ENCODE measurements at places on chromosomes 4 and X. TPM values are rescaled to one million over a fixed set of nuclear protein-coding genes. Genes with fewer than 3 reads are reported as not detected.

TMSB15B gene
- 23.8 TPM for polyA plus RNA-seq

CSAG2 gene
- polyA plus RNA-seq: not detected

TENM3 gene
- polyA plus RNA-seq: 4.6 TPM

SPANXN4 gene
- polyA plus RNA-seq: not detected

TEX13B gene
- not detected for polyA plus RNA-seq

YY2 gene
- polyA plus RNA-seq: 5.1 TPM

IL9R gene
- 0.48 TPM for polyA plus RNA-seq

FGD1 gene
- polyA plus RNA-seq: 19.2 TPM

TSPAN6 gene
- polyA plus RNA-seq: 126 TPM

ADH1C gene
- 21.1 TPM for polyA plus RNA-seq

HERC3 gene
- polyA plus RNA-seq: 22.7 TPM

ARHGEF9 gene
- 36.5 TPM for polyA plus RNA-seq

PORCN gene
- 6.2 TPM for polyA plus RNA-seq

PQBP1 gene
- polyA plus RNA-seq: 69.9 TPM

STPG2 gene
- polyA plus RNA-seq: 0.34 TPM

SPANXB1 gene
- polyA plus RNA-seq: not detected

FGB gene
- not detected for polyA plus RNA-seq

REELD1 gene
- polyA plus RNA-seq: 0.29 TPM

MAGEC3 gene
- polyA plus RNA-seq: 0.56 TPM

GRID2 gene
- polyA plus RNA-seq: 0.12 TPM

FAT4 gene
- polyA plus RNA-seq: 64.7 TPM

MTNR1A gene
- not detected for polyA plus RNA-seq

MAGEA1 gene
- not detected for polyA plus RNA-seq

RAB40A gene
- polyA plus RNA-seq: 3.7 TPM

STARD8 gene
- 12.3 TPM for polyA plus RNA-seq

SPOCK3 gene
- 1.8 TPM for polyA plus RNA-seq

MAGEA2B gene
- polyA plus RNA-seq: not detected

CLGN gene
- 4.8 TPM for polyA plus RNA-seq

SCLT1 gene
- polyA plus RNA-seq: 13.8 TPM

HCFC1 gene
- 31.9 TPM for polyA plus RNA-seq

TCEAL7 gene
- polyA plus RNA-seq: 32.4 TPM

CLDN34 gene
- polyA plus RNA-seq: 0.26 TPM

PAGE5 gene
- polyA plus RNA-seq: not detected

GK2 gene
- polyA plus RNA-seq: not detected
